ENCODE measurements at places on chromosomes 3 and 15.

- DNase-seq, result no peak
Measured at GRCh38 chr3:6679510-6679909, 181.4 kb upstream of the GRM7 start.

- no peak for DNase-seq
Measured at GRCh38 chr15:46213551-46213950, 578.7 kb downstream of the SQOR start.

GRCh38 chr3:24450160-24450907, 44.3 kb downstream of the THRB start:
- DNase-seq, result no peak

GRCh38 chr15:91559066-91559465, 294.4 kb upstream of the SLCO3A1 start:
- no peak for DNase-seq

DNA sequence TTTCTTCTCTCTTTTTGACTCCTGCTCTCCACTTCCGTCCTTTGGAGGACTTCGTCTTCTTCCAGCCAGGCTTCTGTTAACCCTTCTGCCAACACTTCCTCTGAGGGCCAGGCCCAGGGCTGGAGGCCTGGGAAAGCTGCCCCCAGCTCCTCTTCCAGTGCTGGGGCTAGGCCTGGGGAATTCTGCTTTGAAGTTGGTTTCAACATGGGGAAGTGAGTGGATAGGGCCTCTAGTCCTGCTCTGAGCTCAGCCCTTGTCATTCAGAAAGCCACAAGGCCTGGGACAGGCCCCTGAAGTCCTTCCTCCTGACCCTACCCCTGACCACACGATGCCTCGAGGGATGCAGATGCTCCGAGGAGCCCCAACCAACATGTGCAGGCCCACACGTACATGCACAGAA, 53.9 kb upstream of the HERC1 start:
- DNase-seq, result no peak

GRCh38 chr3:35500641-35501350, 138.5 kb upstream of the ARPP21 start:
- DNase-seq, result no peak

GRCh38 chr3:38552364-38552763, 56.2 kb downstream of the EXOG start:
- DNase-seq, result no peak

GRCh38 chr3:196501316-196502044, 2.1 kb downstream of the RNF168 start:
- no peak for DNase-seq

- DNase-seq, result no peak
Measured at GRCh38 chr3:172643506-172644179, 67.2 kb downstream of the NCEH1 start.

DNA sequence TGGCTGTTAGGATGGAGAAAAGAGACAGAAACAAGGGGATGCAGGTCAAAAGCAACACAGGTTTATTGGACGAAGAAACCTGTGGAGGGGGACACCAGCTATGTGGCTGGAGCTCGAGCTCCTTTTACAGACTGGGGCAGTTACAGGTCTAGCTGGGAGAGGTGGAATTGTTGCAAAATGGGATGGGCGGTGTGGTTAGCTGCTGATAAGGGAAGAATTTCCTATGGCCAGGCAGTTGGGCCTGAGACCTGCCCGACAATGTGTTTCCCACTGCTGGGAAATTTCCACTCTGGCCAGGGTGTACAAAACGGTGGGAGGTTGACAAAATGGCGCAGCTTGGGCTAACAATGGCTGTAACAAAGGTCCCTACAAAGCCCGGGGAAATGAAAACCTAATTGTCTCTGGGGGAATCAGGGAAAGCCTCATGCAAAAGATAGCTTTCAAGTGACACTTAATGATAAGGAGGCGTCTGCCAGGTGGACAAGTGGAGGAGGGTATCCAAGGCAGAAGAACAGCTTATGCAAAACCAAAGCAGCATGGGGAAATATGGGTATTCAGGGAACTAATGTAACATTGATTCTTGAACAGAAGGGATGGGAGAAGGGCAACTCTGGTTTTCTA, 137.4 kb upstream of the SGO1 start:
- no peak for DNase-seq

GRCh38 chr15:73324496-73325170, 44.1 kb downstream of the HCN4 start:
- no peak for DNase-seq

GRCh38 chr3:9686050-9686550, 17.5 kb upstream of the CPNE9 start:
- DNase-seq, result no peak

DNA sequence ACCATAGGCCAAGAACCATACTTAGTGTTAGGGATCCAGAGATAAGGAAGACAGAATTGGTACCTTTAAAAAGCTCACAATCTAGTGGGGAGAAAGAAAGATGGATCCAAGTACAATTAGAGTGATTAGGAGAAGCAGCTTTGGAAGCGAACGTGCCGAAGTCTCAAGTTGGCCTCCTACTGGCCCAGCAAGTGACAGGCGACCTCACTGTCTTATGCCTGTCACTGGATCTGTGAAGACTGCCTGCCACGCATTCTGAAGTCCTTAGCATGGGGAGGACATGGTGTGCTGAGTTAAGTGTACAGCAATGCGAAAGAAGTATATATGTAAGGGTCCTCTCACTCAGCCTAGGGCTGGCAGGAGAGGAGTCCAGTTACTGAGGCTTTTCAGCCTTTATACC, 141.0 kb downstream of the GABRB3 start:
- DNase-seq, result no peak

GRCh38 chr15:37044915-37045648, 55.3 kb downstream of the MEIS2 start:
- no peak for DNase-seq

DNA sequence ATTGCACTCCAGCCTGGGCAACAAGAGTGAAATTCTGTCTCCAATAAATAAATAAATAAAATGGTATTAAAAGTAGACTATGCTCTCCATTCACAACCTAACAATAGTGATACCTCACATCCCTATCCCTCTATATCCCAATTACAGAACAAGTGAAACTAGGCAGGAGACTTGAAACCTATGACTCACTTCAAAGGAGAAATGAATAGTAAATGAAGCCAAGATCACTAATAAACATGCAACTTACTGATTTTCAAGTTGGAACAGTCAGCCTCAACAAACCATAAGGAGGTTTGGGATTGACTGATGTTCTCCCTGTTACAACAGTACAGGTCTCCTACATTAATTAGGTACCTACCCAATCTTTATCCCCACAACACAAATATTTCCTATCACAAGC, 103.4 kb downstream of the GSK3B start:
- no peak for DNase-seq

DNA sequence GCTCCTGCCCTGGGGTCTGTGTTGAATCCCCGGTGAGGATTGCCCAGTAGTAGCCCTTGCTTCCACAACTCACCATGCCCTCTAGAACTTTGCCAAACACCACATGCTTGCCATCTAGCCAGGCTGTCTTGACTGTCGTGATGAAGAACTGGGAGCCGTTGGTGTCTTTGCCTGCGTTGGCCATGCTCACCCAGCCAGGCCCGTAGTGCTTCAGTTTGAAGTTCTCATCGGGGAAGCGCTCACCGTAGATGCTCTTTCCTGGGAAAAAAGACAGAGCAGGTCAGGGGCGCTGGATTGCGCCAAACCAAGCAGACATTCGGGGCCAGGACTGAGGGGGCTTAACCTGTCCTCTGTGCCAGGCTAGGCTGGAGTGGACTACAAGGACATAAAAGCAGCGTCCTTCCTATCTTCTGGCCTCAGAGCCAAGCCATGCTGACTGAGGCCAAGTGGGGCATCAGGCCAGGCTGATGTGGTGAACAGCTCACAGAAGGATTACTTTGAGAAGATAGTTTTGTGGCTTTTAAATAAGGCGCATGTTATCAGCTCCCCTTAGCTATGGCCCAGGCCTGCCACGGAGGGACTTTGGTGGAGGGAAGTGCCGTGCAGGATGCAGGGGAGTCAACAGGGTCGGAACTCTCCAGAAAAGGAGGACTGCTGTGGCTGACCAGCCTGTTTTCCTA, 5.3 kb downstream of the SNX22 start:
- DNase-seq, result no peak

DNA sequence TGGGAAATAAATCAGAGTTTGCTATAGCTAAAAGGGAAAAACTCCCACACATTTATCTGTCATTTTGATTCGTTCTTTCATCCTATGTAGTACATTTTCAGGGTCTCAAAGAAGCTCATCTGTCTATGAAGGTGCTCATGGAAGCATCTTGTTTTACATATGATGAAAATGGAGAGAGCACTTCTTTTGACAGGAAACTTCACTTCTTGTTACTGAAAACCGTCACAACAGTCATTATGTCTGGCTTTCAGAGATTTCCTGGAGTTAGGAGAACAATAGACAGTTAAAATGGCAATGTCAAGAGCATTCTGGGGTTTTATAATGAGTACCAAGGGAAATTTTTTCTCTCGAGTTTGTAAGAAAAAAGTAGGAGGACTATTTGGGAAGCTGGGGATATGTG, 83.3 kb downstream of the TMEM108 start:
- DNase-seq, result no peak

DNA sequence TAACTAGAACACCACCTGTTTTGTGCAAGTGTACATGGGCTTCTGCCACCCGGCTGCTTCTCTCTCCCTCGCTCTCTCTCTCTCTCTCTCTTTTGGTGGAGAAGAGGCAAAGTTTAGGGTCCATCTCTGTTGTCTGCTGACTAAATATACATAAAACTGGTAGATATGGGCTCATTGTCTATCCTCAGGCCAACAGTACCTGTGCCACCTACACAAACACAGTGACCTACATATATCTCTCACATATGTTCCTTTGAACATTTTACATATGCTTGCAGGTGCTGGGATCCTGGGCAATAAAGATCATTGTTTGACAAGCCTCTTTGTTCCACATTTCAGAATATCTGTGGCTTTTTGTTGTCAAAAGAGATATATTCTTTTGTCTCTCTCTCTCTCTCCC, 256.3 kb upstream of the KCNH8 start:
- DNase-seq, result no peak

DNA sequence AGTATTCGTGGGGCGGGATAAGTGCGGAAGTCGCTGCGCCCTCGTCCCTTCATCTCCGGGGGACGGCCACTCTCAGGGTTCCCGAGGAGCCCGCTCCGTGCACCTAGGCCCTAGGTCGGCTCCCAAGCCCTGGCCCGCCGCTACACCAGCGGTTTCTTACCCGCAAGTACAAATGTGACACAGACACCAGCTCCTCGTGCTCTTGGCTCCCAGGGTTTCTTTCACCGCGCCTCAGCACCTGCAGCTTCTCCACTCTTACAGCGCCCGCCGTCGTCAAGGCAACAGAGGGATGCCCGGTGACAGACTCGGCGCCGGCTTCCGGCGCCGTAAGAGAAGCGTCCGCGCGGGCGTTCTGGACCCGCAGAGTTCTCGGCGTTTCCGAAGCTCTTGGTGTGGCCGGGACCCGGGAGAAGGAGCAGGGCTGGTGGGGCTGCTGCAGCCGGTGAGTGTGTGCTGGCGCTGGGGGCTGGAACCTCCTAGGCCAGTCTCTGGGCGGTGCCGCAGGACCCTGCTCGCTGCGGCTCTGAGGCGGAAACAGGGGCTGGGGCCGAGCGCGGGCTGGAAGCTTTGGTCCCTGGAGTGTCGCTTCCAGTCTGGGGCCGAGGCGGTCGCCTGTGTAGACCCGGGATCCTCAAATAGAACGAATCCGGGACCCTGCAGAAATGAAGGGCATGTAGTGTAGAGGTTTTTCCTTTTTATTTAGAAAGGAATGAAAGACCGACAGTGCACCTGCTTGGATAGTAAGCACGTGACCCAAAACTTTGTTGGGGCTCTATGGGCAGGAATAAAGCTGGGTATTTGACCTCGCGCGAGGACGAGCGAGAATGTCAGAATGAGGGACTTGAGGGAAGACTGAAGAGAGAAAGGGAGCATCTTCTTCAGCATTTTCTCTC, 155.4 kb upstream of the GOLGA6L4 start:
- peak; percentile 53 for DNase-seq

DNA sequence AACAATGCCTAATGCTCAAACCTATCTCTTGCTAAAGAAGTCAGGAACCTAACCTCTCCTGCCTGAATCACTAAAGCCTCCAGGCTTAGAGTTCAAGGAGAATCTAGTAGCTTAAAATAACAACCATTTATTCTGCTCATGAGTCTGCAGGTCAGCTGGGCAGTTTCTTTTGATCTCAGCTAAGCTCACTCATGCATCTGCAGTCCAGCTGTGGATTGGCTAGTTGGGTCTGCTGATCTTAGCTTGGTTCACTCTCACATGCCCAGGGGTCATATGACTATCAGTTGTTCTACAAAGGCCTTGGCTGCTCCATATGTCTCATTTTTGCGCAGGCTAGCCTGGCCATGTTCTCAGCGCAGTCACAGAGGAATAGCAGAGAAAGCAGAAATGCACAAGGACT, 109.2 kb upstream of the STT3B start:
- no peak for DNase-seq

- DNase-seq, result no peak
Measured at GRCh38 chr3:174308736-174309135, 550.4 kb upstream of the NAALADL2 start.

DNA sequence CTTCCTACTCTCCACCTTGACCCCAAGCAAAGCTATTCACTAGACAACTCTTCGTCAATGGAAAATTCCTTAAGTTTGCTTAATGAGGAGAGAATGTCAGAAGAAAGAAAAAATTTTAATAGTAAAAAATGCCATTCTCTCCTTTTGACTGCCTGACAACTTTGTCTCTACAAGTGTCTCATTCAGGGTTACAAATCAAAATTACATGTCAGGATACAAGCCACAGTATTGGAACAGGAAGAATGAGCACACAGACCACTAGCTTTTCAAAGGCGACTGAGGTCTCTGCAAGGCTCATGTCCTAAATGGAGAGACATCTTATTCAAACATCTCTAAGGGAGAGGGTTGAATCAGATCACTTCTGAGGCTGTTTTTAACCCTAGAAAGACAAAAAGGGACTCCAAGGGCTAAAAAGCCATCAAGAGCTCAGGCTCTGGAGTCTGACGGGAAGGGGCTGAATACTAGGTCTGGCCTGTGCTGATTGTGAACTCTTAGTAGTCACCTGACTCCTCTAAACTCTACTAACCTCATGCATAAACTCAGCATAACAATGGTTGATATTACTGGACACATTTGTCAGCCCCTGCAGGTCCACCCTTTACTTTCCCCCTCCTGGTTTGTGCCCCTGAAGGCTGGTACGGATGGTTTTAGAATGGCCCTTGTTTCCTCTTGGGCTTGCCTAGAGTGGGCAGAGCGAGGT, 12.8 kb upstream of the MEIS2 start:
- DNase-seq, result no peak

DNA sequence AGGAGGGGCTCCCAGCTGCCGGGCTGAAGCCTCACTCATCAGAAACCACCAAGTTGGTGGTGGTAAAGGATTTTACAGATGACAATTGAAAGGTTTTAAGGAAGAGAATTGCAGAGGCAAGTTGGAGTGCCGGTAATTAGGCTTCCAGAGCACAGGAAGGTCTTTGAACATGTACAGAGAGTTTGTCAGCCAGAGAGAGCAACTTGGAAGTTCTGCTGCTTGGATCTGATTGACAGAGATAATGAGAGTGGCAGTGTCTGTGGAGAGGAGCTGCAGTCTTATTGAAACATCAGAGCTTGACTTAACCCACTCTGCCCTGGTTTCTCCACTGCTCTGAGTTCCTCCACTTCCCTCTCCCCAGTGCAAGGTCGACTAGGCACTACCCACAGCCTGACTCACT, 448.6 kb downstream of the EPHB1 start:
- no peak for DNase-seq

All from dorsolateral prefrontal cortex (tissue), 122 donors.